ENCODE measurements at places on chromosomes 11 and 22.

DNA sequence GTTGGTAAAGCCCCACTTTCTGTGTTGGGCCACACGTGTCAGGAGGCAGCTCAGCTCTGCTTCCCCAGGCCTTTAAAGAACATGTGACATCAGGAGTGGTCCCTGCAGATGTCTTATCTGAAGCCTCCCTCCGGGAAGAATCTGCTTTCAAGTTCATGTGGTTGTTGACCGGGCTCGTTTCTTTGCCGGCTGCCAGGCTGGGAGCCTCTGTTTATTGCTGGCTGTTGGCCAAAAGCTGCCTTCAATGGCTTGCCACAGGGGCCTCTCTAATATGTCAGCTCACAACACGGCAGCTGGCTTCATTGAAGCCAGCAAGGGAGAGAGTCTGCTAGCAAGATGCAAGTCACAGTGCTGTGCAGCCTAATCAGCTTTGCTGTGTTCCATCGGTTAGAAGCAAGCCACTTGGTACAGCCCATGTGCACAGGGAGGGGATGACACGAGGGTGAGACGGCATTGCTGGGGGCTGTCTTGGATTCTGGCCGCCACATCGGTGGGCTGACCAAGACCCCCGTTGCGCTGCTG, 14.6 kb downstream of the MRGPRF start:
- no peak for DNase-seq

DNA sequence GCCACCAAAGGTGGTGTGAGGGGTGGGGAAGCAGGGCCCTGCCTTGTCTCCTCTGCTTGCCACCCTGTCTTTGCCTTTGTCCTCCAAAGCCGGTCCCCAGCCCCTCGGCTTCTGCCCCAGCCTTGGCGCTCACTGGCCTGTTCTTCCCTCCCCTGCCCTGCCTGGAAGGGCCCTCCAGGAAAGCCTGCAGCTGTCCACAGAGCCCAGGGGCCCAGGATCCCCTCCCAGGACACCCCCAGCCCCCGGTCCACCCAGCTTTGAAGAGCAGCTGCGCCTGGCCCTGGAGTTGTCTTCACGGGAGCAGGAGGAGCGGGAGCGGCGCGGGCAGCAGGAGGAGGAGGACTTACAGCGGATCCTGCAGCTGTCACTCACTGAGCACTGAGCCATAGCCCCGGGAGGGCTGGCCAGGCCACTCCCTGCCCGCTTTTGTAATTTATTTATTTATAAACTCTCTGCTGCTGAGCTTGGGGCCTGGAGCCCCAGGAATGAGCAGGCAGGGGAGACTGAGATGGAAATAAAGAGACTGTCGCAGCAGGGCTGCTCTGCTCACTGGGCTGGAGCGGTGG, 1.3 kb upstream of the SSH3 start:
- DNase-seq: no peak

GRCh38 chr22:39169797-39170466, 17.5 kb upstream of the CBX7 start:
- no peak for DNase-seq

DNA sequence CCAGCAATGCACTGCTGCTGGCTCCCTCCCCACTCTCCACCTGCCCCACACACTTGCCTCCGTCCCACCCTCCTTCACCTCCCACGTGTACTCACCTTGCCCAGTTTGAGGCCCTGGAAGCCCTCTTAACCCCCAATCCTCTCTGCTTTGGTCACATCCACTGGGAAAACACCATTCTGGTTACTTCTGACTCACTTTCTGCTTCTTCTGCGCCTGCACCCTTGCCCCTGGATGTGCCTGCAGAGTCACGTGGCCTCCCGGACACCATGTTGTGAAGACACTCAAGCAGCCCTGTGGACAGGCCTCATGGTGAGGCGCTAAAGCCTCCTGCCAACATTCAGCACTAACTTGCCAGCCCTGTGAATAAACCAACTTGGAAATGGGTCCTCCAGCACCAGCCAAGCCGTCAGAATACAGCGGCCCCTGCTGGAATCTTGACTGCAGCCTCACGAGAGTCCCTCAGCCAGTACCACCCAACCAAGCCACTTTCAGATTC, 2.6 kb upstream of the NAALADL1 start:
- DNase-seq: no peak

GRCh38 chr11:129896062-129896461, 684 bp upstream of the NFRKB start:
- no peak for DNase-seq

GRCh38 chr11:16157327-16157726, 199.0 kb downstream of the SOX6 start:
- DNase-seq: no peak

DNA sequence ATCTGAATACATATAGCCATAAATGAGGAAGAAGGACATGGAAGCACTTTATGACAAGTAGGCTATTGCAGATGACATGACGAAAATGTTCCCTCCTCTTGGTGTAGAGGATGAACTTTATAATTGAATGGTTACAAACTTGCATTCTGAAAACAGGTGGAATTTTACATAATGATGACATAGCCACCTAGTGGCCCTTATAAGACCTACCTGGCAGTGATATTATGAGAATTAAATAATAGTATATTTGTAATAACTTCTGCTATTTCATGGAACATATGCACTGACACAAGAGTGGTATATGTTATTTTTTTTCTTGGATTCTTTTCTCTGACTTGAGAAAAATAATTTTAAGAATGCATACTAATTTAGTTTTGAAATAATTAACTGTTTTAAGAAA, 22.9 kb downstream of the TRIM22 start:
- no peak for DNase-seq

DNA sequence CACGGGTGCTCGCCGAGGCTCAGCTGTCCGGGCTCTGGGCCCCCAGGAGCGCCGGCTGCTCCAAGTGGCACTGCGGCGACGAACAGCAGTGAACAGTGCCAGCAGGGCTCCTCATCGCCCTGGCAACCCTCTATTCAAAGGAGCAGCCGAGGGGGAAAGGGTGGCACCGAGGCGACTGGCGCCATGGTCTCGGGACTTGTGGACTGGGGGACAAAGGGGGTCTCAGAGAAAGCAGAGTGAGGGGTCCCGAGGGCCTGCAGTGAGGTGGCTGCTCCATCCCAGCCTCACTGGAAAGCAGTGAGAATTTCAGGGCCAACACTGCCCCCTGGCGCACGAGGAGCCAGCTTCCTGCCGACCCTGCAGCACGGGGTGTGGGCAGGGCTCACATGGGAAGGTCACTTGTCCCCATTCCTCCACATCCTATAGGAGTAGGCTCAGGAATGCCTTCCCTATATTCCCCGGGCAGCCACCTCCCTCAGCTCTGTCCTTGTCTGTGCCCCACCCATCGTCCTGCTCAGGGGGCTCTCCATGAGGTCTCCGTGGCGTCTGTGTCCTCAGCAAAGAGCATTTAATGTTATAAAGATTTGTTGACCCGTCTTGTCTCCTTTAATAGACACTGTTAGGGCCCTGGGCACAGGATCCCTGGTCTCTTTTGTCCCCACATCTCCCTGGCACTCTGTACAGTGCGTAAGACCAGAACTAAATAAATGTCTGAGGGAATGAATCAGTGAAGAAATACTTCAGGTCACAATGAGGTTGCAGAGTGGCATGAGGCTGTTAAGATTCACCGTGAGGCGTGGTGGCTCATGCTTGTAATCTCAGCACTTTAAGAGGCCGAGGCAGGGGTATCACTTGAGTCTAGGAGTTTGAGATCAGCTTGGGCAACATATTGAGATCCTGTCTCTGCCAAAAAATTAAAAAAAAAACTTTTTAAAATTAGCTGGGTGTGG, 26.4 kb downstream of the LRFN4 start:
- DNase-seq: no peak

DNA sequence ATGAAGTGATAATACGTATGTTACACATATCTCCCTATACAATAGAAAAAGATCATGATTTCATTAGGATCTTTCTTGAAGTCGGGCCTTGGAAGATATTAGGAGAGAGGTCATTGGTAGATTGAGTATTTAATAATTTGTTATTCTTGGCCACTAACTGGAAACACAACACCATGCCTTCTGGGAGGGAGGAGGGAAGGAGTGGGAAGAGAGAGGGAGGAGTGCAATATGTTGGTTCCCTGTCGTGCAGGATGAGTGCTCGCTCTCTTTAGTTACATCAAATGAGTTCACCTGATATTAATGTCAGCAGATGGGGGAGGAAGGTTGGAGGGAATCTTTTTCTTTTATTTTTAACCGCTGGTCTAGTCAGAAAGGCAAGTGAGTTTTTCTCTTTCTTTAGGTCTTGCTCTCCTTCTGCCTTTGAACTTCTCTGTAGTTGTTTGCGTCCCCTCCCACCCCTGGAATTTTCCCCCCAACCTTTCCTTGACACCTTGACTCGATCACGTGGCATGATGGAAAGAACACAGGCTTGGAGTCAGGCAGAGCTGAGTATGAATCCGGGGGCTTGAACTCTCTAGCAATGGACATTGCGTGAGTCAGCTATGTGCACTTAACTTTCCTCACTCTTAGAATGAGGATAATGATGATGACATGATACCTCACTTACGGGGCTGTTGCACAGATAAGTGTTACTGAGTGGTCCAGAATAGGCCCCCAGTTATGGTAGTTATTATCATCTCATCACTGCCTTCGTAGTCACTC, 6.2 kb downstream of the ADAMTS15 start:
- no peak for DNase-seq

GRCh38 chr22:31646186-31647019, 15.6 kb downstream of the PISD start:
- no peak for DNase-seq

DNA sequence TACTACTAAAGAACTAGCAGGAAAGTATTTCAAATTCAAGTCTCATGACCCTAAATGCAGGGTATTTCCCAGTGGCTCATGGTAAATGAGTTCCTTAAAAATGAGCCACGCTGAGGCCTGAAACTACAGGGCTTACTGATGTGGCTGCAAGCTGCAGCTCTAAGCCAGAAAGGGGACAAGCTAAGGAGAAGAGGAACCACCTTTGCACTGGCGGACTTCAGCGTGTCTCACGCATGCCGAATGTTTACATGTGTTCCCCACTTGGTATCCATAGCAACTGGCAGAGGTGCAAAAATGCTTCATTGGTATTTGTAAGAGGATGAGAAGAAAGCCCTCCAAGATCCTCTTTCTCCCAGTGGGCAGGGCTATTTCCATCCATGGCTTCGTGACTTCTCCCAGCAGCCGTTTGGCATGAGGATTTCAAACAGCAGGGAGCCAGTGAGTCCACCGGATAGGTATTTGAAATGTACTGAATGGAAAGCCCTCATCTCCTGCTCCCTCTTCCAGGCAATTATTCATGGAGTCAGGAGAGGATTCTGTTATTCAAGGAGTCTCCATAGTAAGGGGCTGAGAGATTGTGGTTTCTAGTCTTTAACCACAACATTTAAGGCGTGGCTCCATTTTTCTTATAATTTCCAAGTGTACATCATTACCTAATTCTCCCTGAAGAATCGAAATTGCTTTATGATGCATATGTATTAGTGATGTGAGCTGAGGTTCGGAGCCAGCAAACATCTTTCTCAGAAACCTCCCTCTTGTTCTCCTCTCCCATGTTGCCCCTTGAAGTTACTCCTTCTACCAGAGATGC, 55.3 kb upstream of the CD44 start:
- no peak for DNase-seq

- no peak for DNase-seq
These were observed 3.7 kb downstream of the PDGFB start for GRCh38 chr22:39240831-39241793.

GRCh38 chr11:105158436-105158835, 18.9 kb upstream of the CARD18 start:
- no peak for DNase-seq

- no peak for DNase-seq
These were observed 3.3 kb downstream of the VSIG2 start for GRCh38 chr11:124748481-124749343.

GRCh38 chr11:19918302-19919049, 205.8 kb downstream of the NAV2 start:
- no peak for DNase-seq

DNA sequence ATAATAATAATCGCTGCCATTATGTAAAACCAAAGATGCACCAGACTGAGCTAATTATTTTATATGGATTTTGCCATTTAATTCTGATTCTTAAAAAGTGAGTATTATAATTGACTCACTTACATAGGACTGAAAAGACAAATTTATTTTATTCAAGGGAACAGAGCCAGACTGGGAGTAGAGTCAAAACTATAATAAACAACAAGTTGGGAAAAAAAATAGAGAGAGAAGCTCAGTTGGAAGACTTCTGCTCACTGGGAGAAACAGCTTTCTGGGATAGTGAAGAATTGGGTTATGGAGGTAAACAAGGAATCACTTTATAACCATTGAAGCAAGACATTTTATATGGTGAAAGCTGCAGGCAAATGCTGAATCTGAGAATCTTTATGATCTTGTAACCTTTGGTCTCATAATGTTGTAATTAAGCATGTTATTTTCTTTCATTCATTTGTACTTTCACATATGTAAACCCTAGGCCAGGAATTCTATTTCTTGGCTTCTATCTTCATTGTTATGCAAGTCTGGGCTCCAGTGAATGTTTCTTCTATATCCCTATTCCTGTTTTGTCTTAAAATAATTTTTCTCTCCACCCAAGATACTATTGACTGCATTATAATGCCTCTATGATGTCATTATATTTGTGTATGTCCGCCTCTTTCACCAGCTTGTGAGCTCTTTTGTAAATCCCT, 725.3 kb upstream of the CCDC179 start:
- no peak for DNase-seq

GRCh38 chr11:42647993-42648392, 663.8 kb upstream of the API5 start:
- no peak for DNase-seq

DNA sequence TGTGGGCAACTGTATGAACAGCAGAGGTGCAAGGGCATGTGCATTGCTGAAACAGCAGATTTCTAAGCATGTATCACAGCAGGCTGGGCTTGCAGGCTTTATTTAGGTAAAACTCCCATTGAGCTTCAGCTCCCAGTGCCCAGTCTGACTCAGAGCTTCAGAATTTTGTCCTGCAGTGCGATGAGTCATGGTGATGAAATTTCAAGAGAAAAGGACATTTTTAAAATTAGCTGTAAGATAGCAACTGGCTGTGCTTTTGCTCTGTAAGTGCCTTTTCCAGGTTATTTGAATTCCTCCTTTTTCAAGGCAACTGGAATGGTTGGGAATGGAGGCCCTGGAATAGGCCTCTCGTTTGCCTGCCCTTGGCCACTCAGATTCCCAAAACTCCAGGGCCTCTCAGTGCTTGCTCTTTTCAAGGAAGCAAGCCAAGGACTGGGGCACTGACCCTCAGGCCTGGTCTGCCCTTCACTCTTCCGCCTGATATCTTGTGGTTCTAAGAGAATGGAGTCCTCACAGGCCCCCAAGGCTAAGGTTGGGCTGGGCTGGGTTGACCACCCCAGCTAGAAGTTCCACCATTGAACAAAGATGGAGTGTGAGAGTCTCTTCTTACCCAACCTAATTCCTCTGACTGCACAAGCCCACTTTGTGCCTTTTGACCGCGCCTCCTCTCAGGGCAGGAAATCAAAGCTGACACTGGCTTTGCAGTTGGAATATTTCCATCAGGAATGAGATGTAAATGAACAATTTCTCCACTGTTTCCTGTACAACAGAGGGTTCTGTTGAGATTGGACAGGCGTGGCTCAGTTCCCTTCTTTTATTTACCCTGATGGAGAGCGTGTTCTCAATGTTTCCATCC, 59.5 kb upstream of the PRSS23 start:
- no peak for DNase-seq

GRCh38 chr11:82521427-82521826, 212.2 kb downstream of the FAM181B start:
- no peak for DNase-seq

Measured in cortex of kidney (tissue), 1 donor.